ENCODE measurements at places on chromosomes 3 and 15. TPM values are rescaled to one million over a fixed set of nuclear protein-coding genes. Genes with fewer than 3 reads are reported as not detected.

- DNase-seq: no peak
- no peak overlapping the region for H3K27ac ChIP-seq
- H3K27me3 ChIP-seq: no peaks in the 10 kb centered on the region
- H3K36me3 ChIP-seq: no peaks in the 10 kb centered on the region
- H3K4me1 ChIP-seq: no peaks in the 10 kb centered on the region
Observed at GRCh38 chr3:28615971-28616370, 267.3 kb upstream of the AZI2 start.

NLGN1 gene
- total RNA-seq: not detected

DNA sequence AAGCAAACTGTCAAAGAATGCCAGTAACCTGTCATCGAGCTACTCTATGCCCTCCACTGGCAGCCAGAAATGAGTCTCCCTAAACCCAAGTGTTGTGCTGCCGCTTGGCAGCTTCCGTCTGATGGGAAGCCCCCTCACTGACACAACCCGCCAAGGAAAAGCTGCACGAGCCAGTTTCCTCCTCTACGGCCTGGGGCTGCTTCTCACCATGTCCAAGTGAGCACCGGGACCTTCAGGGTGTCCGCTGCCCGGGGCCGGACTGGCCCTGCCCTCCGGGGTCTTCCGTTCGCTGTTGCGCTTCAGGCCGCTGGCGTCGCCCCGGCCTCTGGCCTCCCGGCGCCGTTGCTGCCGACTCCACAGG lies 490 bp downstream of the TOMM70 start:
- peak overlapping the region; percentile 72 for H3K27ac ChIP-seq
- H3K36me3 ChIP-seq: peaks cover 4% of the 10 kb centered on the region
- peak overlapping the region; percentile 96 for H3K4me3 ChIP-seq
- peaks cover 42% of the 10 kb centered on the region for H3K4me1 ChIP-seq
- H3K27me3 ChIP-seq: no peaks in the 10 kb centered on the region

PAK6 gene
- total RNA-seq: 0.45 TPM

ROPN1B gene
- not detected for total RNA-seq

GRCh38 chr15:34031987-34032760 lies 6.8 kb downstream of the AVEN start:
- DNase-seq: no peak
- H3K27ac ChIP-seq: no peak overlapping the region
- no peak overlapping the region for H3K4me3 ChIP-seq
- H3K36me3 ChIP-seq: no peaks in the 10 kb centered on the region
- no peaks in the 10 kb centered on the region for H3K27me3 ChIP-seq

DNA sequence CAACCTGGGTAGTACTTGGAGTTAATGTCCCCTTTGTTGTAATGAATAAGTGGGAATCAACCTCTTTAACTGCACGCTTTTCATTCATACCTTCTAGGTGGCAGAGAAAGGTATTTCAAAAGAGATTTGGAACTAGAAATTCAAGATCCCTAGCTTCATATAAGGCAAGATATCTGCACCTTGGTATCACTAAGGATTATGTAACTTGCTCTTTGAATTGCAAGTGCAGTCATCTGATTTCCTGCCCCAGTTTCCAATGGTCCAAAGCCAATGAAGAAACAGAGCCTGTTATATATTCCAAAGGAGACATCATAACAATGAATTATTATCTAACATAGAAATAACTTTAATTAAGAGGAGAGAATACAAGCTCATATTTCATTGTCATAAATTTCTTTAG lies 54.8 kb upstream of the CMSS1 start:
- no peak for DNase-seq
- H3K4me1 ChIP-seq: no peaks in the 10 kb centered on the region
- H3K27me3 ChIP-seq: no peaks in the 10 kb centered on the region
- no peak overlapping the region for H3K27ac ChIP-seq

DNA sequence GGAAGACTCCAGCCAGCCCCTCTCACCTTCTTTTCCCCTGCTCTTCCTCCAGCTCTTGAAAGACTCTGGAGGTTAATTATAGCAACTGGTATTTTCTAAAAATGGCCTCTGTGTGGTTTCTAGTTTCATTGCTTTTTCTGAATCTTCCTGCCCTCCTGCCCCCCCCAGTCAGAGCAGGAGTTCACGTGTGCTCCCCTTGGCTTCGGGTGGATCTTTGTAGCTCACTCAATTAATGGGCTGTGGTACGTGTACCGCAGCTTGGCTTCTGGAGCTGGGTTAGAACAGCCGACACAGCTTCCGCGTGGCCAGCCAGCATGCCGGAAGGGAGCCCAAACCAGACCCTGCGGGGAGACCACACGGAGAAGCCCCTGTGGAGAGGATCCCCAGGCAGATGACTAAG lies 31.5 kb downstream of the TM2D3 start:
- no peaks in the 10 kb centered on the region for H3K27me3 ChIP-seq
- H3K36me3 ChIP-seq: no peaks in the 10 kb centered on the region
- DNase-seq: no peak

GRCh38 chr3:32619395-32619794 lies 48.7 kb upstream of the DYNC1LI1 start:
- H3K27me3 ChIP-seq: 0 out of 2 replicates have a peak, but pooled peaks cover 2% of the 10 kb centered on the region
- no peak for DNase-seq
- H3K4me3 ChIP-seq: no peak overlapping the region
- no peak overlapping the region for H3K27ac ChIP-seq
